ENCODE measurements at places on chromosomes 16 and 17.

- no peak for DNase-seq
Observed at GRCh38 chr16:5025171-5025632, 8.5 kb downstream of the NAGPA start.

DNA sequence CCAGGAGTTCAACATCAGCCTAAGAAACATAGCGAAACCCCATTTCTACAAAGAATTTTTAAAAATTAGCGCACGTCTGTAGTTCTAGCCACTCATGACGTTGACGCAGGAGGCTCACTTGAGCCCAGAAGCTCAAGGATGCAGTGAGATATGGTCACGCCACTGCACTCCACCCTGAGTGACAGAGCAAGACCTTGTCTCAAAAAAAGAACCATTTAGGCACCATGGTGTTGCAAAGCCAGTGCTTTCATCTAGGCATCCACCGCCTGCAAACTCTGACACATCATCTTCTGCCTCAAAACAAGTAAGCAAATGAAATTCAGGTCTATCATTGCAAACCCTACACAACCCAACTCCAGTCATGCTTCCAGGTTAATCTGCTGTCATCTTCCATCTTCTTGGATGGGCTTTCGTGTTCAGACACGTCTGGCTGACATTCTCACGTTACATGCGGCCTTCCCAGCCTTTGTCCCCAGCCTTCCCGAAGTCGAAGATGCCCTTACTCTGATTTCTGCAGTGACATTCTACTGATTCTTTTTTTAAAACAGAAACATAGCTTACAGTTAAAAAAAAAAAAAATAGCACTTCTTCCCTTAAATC is 8.9 kb downstream of the ANKRD11 start:
- DNase-seq = no peak

- DNase-seq = no peak
Observed at GRCh38 chr16:82504836-82505235, 121.9 kb upstream of the CDH13 start.

DNA sequence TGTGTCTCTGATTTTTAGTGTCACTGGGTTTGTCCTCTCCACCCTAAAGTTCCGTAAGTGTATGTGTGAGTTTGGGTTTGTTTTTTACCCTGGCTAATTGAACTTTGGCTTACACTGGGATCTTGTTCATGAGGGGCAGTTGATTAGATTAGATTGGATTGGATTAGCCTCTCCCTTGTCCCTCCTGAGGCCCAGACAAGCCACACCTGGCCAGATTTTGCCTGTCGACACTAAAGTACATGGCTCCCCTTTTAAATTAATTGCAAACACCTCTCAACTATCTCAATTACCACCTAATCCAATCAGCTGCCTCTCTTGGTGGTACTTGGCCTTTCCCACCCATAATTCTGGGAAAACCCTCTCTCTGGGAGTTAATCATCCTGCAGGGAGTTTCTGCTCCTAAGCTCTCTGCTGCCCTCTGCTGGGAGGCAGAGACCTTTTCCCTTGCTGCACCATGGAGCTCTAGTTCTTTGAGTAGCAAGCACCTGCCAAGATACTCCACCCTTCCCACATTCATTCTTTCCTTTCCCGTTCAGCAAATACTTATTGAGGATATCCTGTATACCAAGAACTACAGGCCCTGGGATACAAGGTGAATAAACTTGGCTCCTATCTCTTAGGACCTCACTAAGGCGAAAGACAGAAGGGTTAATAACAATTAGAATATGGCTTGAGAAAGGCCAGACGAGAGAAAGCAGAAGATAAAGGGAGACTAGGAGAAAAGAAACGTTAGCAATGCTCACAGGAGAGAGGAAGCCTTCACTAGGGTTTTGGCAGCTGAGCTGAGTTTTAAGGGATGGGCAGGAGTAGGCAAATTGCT is 60.0 kb upstream of the MPHOSPH6 start:
- peak; percentile 71 for DNase-seq

- no peak for DNase-seq
Observed at GRCh38 chr16:10599626-10600025, 19.2 kb upstream of the EMP2 start.

DNA sequence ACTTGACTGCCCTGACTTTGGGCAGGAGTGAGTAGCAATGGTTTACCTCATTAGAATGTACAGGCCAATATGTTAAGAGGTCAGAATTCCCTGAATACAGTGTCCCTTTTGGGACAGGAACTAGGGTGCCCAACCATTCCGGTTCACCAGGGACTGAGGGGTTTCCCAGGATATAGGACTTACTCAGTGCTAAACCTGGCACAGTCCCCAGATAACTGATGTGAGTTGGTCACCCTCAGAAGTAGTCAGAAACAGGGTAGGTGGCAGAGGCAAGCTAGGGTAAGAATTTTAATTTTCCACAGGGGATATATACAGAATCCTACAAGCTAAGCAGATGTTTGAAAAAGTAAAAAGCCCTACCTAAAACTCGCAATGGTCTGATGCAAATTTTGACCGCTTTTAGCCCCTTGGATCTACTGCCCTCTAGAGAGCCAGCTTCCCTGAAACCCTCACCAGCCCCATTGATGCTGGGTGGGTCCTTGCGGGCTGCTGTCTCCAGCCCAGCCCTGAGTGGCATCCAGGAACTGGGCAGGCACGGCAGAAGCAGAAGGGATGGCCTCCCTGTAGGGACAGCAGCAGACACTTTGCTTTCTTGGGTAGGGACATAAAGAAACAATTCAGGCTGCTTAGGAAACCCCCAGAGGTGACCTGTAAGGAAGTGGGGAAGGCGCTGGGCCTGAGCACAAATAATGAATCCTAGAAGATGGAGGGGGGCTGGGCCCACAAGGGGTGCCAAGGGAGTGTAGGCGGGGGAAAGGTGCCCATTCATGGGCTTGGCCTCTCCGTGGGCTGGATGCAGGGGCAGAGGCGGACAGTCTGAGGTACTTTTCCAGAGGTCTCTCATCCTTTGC is 434.8 kb downstream of the SLC39A11 start:
- DNase-seq = no peak

DNA sequence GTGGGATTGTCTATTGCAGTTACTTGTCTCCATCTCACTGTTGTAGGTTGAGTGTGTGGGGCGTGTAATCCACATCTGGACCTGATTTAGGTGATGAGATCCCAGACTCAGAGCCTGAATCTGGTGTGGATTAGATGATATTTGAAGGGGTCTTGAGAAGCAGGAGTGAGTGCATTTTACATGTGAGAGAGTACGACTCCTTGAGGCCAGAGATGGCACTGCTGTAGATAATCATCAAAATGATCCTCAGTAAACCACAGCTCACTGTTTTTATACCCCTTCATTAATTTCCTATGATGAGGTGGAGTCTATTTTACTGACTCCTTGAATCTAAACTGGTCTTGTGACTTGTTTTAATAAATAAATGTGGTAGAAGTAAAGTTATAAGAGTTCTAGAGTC is 732.5 kb downstream of the KCNJ2 start:
- DNase-seq = no peak

GRCh38 chr16:89823087-89823823 is 5.0 kb upstream of the SPIRE2 start:
- DNase-seq = no peak

DNA sequence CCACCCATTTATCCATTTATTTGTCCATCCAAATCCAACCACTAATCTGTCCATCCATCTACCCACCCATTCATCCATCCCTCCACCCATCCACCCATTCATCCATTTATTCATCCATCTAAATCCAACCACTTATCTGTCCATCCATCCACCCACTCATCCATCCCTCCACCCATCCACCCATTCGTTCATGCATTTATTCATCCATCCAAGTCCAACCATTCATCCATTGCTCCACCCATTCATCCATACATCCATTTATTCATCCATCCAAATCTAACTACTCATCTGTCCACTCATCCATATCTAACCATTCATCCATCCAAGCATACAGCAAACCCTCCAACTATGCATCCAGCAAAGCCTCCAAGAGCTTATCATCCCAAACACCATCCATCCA is 267.3 kb downstream of the XYLT1 start:
- no peak for DNase-seq

DNA sequence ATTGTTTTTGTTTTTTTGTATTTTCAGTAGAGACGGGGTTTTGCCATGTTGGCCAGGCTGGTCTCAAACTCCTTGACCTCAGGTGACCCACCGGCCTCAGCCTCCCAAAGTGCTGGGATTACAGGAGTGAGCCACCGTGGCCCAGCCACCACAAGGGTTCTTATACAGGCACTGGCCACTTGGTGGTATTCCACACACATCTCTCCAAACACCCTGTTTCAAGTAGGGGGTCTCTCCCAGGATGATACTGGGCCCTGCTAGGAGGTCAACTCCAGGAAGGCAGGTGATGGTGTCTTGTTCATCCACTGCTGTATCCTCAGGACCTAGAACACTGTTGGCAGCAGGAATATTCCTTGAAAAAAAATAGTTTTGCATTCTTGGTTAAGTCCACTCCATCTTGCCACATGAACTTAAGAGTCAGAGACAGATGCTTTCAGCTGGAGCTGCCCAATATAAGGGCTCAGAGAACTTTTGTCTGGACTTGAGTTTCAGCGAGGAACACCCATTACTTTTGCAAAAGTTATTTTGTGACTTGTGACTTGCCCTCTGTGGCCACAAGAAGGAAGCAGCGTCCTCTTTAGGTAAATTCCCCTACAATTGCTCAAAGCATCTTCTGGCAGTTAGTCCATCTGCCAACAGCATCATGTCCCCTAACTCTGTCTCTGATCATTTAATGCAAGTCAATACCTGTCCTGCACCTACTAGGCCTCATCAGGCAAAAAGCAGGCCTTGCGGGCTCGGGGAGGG is 7.4 kb upstream of the EEF2K start:
- no peak for DNase-seq

- DNase-seq = no peak
Observed at GRCh38 chr16:21274172-21274726, 3.8 kb downstream of the CRYM start.

GRCh38 chr17:78868391-78868790 is 27.8 kb upstream of the USP36 start:
- no peak for DNase-seq

GRCh38 chr16:11668623-11669379 is 546 bp downstream of the SNN start:
- DNase-seq = no peak

- DNase-seq = peak; percentile 41
Observed at GRCh38 chr16:46972429-46973206, 856 bp downstream of the DNAJA2 start.

DNA sequence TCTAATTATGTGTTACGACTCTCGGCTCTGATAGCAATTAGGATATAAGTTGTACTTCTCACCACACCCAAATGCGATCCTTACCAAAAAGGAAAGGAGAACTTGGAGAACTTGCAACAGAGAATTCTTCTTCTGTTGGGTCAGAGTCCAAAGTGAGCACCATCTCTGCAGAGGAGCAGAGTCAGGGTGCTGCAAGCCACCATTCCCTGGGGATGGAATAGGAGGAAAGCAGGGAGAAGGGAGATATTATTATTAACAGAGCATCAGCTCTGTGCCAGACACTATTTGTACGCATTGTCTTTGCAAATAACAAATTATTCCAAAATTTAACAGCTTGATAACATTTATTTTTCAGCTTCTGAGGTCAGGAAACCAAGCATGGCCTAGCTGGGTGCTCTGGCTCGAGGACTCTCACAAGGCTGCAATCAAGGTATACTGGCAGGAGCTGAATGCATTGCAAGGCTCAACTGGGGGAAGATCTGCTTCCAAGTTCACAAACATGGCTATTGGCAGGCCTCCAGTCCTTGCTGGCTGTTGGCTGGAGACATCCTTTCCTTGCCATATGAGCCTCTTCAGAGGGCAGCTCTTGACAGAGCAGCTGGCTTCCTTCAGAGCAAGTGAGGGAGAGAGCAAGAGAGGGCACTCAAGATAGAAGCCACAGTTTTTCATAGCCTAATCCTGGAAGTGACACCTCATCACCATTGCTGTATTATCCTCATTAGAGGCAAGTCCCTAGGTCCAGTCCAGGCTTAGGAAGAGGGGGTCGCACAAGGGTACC is 296.2 kb upstream of the CDH5 start:
- DNase-seq = no peak

DNA sequence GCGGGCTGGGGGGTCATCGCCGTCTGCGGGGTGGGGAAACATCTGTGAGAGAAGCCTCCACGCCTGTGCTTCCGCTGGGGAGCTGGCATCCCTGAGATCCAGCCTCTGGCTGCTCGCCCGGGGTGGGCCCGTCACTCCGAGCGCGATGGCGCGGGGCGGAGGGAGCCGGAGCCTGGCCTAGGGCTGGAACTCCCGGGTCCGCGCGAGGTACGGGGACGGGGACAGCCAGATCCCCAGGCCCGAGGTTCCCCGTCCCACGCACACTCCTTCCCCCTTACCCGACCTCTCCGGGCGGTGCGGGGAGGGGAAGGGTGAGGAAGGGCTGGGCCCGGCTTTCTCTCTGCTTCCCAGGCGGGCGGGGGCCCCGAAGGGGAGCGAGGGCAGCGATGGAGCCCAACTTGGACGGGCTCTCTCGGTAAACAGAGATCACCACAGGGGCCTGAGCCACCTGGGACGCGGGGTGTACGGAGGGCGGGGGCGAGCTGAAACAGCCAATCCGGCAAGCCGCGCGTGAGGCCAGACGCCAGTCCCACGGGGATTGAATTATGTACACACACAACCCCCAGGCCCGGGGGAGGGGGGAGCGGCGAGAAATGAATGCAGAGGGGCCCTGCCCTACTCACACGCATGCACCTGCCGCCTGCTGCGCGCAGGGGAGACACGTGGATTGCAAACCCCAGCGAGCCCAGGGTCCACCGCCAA is at the start of gene SLC16A11:
Gene SLC16A11 (minus strand): TSS at position 596 of the 702 bp plus-strand sequence. CDS start 579 bp downstream, at position 17.
- peak; percentile 39 for DNase-seq

DNA sequence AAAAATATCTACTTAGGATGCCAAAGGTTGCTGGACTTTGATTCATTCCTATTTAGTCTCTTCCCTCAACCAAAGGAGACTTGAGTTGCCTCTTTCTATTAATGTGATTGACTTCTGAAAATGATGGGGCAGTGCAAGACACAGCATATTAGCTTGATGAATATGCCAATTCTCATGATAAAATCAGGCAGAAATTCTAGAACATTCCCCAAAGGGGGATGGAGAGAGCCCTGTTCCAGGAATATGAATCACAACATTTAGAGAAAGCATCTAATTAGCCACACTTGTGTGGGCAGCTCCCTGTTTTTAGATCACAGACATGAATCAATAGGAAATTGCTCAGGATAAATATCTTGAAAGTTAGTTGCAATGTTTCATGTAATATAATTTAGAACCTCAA is 584.0 kb upstream of the CDH8 start:
- DNase-seq = no peak

- no peak for DNase-seq
Observed at GRCh38 chr17:21201298-21201595, 12.7 kb downstream of the TMEM11 start.

DNA sequence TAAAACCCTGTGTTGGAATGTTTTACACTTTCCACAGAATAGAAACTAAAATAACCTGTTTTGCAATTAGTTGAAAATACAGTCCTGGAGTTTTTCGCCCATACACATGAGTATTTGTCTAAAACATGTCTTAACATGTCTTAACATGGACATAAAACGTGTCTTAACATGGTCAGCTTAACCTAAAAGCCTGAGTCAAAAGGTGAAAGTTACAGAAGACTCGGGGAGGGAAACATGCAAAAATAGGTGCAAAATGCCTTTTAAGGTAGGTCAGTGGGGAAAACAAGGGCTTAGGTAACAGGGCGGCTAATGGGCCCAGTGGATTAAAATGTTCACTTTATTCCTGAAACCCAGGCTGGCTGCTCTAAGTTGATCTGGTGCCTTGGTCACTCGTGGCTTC is 56.1 kb upstream of the RBL2 start:
- no peak for DNase-seq

Data from stimulated activated CD4-positive, alpha-beta T cell treated with anti-CD3 and anti-CD28 coated beads, Interleukin-4, amount 100 ng/mL, for 24 hours (primary cell).